Cerebellum (tissue), 4 donors: ENCODE measurements at places on chromosomes 2 and 18.
A peak's percentile ranks its signal among the peaks of the same experiment; 100 is the strongest.

- DNase-seq: no peak
Observed at GRCh38 chr2:181787310-181788048, 104.1 kb upstream of the ITPRID2 start.

GRCh38 chr2:223101340-223102039 is 49.5 kb downstream of the KCNE4 start:
- DNase-seq: no peak

- DNase-seq: no peak
Observed at GRCh38 chr2:208479342-208479741, 72.8 kb downstream of the PTH2R start.

DNA sequence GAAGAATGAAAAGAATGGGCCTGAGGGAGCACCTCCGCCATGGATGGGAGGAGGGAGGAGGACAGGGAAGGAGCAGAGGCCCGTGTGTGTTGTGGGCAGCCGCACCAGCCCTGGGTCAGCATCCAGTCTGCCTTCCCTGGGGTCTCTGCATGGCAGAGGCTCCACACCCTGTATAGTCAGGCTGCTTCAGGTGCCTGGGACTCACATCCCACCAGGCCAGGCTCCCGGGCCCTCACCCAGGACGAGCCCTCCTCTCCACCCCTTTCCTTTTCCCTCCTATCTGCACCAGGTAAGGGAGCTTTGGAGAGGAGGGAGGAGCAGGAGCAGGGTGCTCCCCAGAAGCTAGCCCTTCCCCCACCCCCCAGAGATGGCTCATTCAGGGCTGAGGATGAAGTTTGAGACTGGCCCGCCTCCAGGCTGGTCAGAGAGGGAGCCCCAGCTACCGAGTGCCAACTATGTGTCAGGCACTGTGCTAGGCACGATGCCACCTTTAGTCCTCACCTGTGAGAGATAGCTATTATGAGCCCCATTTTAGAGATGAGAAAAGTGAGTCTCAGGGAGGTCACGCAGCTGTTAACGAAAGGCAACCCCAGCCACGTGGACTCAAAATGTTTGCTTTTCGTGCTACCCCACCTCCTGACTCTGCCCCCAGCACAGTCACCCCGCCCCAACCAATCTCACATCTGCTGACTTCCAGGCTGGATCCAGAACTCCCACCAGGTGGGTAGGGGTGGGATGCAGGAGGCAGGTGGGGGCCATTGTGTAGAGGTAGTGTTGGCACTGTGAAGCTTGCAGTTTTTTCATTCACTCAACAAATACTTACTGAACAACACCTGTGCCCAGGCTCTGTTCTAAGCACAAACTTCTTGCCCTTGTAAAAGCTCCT is 242.1 kb downstream of the DYSF start:
- DNase-seq: no peak

GRCh38 chr2:132780651-132781050 is 110.6 kb upstream of the LYPD1 start:
- no peak for DNase-seq

GRCh38 chr2:215870986-215871385 is 142.4 kb downstream of the MREG start:
- DNase-seq: no peak

- no peak for DNase-seq
Observed at GRCh38 chr18:77062518-77063003, 70.0 kb downstream of the MBP start.

- no peak for DNase-seq
Observed at GRCh38 chr2:162243294-162243693, at the start of gene FAP. Gene FAP (minus strand): TSS chr2:162243445. CDS start chr2:162243327, 118 bp downstream.

GRCh38 chr2:171522788-171523087 is 464 bp downstream of the CYBRD1 start:
- no peak for DNase-seq

- no peak for DNase-seq
Observed at GRCh38 chr2:218744615-218745014, 34.0 kb downstream of the TTLL4 start.

DNA sequence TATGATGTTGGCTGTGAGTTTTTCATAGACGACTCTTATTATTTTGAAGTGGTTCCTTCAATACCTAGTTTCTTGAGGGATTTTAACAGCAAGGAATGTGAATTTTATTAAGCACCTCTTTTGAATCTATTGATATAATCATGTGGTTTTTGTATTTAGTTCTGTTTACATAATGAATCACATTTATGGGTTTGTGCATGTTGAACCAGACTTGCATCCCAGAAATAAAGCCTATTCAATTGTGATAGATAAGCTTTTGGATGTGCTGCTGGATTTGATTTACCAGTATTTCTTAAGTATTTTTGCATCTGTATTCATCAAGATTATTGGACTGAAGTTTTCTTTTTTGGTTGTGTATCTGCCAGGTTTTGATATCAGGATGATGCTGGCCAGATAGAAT is 131.6 kb upstream of the SCN7A start:
- DNase-seq: no peak

DNA sequence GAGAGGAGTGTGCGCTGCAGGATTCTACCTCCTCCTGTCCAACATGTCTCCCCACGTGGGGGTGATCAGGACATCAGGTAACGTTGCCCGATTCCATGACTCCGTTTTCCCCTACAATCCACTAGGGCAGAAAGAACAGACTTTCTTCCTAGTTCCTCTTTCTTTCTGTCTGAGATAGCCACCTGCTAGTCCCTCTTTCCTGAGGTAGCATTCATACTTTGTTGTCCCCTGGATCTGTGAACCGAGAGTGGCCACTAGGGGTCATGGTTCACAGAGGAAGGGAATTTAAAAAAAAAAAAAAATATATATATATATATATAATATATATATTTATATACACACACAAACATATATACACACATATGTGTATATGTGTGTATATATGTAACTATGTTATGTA is 210.0 kb upstream of the ZNF521 start:
- no peak for DNase-seq

GRCh38 chr2:166152064-166152463 is 24.2 kb upstream of the SCN1A start:
- DNase-seq: no peak

- DNase-seq: no peak
Observed at GRCh38 chr2:129884221-129884786, 95.2 kb upstream of the RAB6C start.

- no peak for DNase-seq
Observed at GRCh38 chr2:239225371-239225851, 175.4 kb downstream of the HDAC4 start.

GRCh38 chr2:128447538-128447995 is 128.9 kb upstream of the HS6ST1 start:
- DNase-seq: no peak

DNA sequence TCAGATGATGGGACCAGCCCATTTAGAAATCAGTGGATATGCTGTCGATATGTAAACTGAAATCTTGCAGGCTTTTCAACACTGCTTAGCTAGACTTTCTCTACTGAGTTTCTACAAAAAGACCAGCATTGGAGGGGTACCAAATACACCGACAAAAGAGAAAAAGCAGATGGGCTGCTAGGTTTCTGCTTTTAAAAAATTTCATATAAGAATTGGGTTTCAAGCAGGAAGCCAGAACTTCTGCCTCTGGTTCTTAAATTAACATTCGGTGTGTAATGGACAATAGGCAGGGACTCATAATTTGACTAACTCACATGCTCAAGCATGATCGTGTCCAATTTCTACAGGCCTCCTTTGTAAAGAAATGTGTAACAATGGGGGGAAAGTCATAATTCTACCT is 3.1 kb downstream of the ARL4C start:
- DNase-seq: no peak

DNA sequence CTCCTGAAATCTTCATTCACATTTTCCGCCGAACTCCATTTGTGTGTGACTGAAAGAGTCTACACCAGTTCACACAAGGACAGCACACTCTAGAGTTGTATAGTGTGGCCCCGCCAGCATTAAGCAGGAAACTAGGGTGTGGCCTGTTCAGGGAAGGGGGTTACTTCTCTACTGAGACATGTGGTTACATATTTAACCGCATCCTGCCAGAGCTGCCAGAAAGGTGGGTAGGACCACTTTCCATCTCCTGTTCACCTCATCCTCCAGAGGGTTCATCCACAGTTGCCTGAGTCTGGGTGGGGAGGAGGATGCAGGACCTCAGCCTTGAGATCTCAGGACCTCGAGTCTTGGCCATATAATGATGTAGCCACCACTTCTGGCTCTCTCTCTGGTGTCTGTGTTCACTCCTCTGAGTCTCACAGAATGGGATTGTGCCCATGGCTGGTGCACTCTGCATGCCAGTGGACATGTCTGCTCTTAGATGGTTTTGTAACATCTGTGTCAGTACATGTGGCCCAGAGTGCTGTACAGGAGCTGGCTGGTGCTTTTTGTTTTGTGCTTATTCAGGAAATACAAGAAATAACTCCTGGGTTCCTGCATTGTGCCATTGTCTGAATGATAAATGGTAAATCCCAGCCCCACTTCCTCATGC is 7.7 kb upstream of the SP140L start:
- no peak for DNase-seq

DNA sequence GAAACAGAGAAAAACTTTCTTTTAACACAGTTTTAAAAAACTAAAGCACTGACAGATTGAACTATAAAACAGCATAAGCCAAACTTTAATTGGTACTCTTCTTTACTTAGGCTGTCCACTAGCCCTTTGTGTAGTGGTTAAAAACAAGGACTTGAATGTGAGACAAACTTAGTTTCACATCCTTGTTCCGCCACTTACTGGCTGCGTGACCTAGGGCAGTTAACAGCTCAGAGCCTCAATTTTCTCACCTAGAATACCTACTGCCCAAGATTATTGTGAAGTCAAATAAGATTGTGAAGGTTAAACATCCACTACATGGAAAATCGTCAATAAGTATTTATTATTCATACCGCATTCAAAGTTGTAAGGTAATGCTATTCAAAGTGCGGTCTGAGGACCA is 2.0 kb downstream of the WDR35 start:
- no peak for DNase-seq

DNA sequence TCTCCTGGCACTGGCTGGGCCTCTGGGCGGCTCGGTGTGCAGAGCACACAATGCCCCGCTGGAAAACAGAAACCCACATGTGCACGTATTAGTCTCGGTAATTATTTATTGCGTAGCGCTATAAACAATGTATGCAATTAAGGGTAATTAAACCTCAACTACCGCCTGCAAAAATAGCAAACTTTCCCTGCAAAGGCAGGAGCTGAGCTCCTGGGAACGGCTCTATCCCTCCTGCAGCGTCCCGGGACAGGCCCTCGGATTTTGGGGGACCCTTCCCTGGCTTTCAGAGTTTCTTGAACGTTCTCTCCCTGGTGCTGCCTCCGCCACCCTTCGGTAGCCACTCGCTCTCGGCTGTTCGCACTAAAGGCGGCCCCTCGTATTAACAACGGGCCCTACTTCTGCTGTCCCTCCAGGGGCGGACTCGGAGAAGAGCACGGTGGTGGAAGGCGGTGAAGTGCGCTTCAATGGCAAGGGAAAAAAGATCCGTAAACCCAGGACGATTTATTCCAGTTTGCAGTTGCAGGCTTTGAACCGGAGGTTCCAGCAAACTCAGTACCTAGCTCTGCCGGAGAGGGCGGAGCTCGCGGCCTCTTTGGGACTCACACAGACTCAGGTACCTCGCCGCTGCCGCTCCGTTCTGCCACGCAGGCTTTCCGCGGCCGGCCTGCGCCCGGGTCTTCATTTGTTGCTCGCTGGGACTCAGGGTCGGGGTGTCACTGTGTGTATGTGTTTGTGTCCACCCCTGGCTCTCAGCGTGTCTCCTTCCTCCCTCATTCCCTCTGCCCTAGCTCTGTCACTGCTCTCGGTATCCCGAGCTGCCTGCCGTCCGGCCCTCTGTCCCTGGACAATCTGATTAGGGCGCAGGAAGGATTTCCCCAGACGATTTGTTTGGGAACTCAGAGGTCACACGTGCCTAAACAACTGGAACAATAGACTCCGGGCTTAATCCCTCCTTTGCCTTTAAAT is 1.2 kb downstream of the DLX1 start:
- no peak for DNase-seq

DNA sequence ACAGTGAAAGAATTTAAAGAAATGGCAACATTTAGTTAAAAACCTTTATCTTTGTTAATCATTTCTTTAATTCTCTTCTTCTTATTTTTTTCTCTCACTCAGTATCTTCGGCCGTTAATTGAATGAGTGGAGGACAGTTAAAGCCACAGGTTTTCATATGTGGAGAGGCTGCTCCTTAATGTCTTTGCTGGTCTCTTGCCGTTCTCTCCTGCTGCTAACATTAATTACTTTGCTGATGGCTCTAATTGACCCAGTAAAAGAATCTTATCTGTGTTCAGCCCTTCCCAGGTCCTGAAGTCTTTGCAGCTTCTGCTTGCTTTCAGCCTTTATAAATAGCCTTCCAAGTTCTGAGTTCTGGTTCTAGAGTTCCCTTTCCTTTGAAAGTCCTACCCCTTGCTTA is 77.1 kb downstream of the ADAM23 start:
- DNase-seq: no peak

DNA sequence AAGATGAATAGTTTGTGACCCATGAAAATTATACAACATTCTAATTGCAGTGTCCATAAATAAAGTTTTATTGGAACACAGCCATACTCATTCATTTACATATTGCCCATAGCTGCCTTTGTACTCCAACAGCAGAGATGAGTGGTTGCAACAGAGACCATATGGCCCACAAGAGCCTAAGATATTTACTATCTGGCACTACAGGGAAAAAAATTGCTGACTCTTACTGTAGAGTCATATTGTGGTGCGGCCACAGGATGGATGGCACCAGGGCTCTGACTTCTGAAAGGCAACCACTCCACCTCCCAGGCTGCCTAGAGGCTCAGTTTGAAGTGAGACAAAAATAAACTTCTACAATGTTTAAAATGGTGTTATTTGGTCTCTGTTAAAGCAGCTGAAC is 404.0 kb upstream of the ATP5MC3 start:
- DNase-seq: no peak

GRCh38 chr2:134310107-134311079 is 56.5 kb downstream of the MGAT5 start:
- peak; percentile 34 for DNase-seq

DNA sequence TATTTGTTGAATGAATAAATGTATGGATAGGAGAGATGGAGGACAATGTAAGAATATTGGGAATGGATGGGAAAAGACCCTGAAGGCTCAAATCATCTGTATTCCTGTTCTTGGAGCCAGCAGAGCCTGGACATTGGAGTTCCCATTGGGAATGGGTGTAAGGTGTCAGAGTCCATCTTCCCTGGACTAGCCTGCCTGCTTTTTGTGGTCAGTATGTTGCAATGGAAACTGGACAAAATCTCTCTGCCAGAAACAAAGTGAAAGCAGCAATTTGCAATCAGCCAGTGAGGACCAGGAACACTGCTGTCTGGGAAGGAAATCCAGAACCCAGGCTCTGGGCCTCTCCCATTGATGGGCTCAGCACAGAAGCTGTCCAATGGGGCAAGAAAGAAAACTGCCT is 83.5 kb upstream of the SKOR2 start:
- no peak for DNase-seq

DNA sequence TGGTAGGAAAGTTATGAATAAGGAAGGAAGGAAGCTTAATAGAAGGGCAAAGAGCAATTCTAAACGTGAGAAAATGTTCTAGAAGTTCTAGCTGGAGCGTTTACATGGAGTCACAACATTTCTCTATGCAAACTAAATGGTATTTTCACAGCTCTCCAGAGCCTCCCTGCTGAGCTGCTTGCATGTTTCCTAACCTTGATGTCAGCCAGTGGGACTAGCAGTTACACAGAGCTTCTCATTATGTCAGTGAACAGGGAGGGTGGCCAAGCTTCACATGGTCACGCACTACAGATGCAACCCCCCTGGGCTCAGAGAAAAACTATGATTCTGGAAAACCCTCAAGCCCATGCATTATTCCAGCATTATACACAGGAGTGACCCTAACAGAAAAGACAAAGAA is 153.4 kb upstream of the CCDC150 start:
- DNase-seq: no peak
